ENCODE measurements at places on chromosomes 1 and 21. TPM values are rescaled to one million over a fixed set of nuclear protein-coding genes. Genes with fewer than 3 reads are reported as not detected.

The HSD3B1 gene
- not detected for total RNA-seq

- peaks cover 22% of the 10 kb centered on the region for H3K4me1 ChIP-seq
- no peak overlapping the region for H3K4me3 ChIP-seq
- no peak for DNase-seq
- peaks cover 13% of the 10 kb centered on the region for H3K36me3 ChIP-seq
These were observed 7.5 kb downstream of the TMEM59 start for GRCh38 chr1:54045496-54045895.

- no peaks in the 10 kb centered on the region for H3K27me3 ChIP-seq
- peaks cover 2% of the 10 kb centered on the region for H3K4me1 ChIP-seq
- no peak overlapping the region for H3K4me3 ChIP-seq
- no peak for DNase-seq
- H3K36me3 ChIP-seq, result no peaks in the 10 kb centered on the region
- H3K27ac ChIP-seq, result no peak overlapping the region
These were observed 59.3 kb upstream of the PPP2R5A start for GRCh38 chr1:212225871-212226302.

GRCh38 chr1:27397110-27397509 is 4.7 kb downstream of the GPR3 start:
- H3K4me3 ChIP-seq, result no peak overlapping the region
- no peak for DNase-seq
- H3K27ac ChIP-seq, result no peak overlapping the region
- H3K4me1 ChIP-seq, result no peaks in the 10 kb centered on the region
- H3K27me3 ChIP-seq, result no peaks in the 10 kb centered on the region
- no peaks in the 10 kb centered on the region for H3K36me3 ChIP-seq

The CSF3R gene
- 0.31 TPM for total RNA-seq

The ENTREP3 gene
- total RNA-seq, result 94.7 TPM

DNA sequence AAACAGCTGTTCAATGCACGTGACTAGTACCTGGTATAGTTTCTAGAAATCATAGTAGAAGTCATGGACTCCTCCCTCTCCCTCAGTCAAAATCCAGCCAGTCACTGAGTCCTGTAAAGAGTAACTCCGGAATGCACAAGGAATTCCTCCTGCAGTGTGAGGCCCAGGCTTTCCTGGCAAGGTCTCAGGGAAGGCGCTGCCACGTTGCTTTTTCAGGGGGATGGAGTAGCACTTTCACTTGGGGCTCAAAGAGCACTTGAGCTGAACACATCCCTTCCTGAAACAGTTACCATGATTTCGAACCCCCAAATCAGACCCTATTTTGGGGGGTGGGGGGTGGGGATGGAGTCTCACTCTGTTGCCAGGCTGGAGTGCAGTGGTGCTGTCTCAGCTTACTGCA is 26.4 kb upstream of the LRRC8D start:
- H3K4me3 ChIP-seq, result no peak overlapping the region
- DNase-seq, result no peak

DNA sequence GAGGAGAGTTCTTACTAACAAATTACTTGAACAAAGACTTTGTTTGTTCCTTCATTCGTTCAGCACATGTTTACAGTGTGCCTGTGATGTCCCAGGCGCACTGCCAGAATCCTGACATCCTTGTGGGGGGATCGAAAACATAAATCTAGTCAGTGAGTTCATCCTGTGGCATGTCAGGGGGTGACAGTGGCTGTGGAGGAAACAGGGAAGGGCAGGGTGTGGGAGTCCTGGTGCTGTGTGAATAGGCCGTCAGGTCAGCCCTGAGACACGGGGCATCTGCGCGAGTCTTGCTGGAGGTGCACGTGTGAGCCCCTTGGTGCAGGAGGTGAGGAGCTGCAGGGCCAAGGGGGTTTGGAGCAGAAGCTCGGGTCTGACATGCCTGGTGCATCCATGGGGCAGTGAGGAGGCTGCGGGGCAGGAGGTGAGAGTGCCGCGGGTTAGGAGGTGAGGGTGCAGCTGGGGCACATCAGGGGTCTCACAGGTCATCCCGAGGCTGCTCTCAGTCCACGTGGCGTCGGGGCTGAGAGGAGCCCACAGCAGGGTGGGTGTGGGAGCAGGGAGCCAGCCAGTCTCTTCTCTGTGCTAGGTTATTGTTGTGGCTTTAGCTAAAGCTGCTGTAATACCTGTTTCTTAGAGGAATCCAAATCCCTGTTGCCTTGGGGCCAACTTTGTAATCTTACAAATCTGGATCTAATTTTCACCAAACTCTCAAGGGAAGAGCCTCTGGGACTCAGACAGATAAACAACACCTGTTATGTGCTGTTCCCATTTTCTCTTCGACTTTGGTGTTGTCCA is 93.4 kb downstream of the PCBP3 start:
- no peak overlapping the region for H3K4me3 ChIP-seq
- no peak for DNase-seq
- H3K4me1 ChIP-seq, result no peaks in the 10 kb centered on the region
- H3K27ac ChIP-seq, result no peak overlapping the region

DNA sequence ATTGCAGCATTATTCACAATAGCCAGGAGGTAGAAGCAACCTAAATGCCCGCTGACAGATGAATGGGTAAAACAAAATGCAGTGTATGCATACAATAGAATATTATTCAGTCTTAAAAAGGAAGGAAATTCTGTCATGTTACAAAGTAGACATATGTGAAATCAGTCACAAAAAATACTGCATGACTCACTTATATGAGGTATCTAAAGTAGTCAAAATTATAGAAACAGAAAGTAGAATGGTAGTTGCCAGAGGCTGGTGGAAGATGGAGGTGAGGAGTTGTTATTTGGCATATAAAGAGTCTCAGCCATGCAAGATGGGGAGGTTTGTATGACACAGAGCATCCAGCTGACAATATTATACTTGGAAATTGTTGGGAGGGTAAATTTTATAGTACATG is 43.0 kb upstream of the EGLN1 start:
- peaks cover 19% of the 10 kb centered on the region for H3K27me3 ChIP-seq
- H3K36me3 ChIP-seq, result no peaks in the 10 kb centered on the region
- H3K4me1 ChIP-seq, result no peaks in the 10 kb centered on the region
- no peak for DNase-seq

Measured in Panc1 (cell line).